ENCODE measurements at places on chromosomes 13 and 19. TPM values are rescaled to one million over a fixed set of nuclear protein-coding genes. Genes with fewer than 3 reads are reported as not detected.

- no peak for DNase-seq
Observed at GRCh38 chr19:38702278-38702677, 42.0 kb downstream of the CAPN12 start.

DNA sequence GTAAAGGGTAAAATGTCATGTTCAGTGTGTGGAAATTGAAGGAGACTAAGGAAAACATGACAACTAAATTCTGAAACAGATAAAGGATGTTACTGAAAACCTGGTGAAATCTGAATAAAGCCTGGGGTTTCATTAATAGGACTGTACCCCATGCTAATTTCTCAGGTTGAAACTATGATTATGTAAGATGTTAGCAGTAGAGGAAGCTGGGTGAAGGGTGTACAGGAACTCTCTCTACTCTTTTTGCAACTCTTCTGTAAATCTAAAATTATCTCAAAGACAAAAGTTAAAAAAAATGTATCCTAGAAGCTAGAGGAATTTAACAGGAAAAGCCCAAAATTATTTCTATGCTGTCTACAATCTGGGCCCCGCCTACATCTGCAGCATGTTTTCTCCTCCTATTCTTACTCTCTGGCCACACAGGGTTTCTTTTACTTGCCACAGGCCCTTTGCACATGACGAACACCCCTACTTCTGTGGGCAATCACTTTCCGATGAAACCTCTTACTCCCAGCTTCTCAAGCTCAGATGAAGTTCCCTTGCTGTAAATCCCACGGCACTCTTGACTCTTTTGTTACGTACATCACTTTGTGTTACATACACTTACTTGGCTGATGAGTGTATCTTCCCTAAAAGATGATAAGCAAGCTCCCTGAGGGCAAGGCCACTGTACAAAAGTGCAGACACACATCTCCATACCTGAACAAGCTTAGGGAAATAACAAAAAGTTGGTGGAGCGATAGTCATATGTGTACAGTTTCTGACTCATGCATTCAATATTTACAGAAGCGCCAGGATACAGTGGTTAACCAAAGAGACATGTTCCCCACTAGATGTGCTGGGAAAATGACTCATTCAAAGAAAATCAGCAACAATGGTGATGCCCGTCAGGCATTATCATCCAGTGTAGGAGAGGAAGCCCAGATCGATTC is 32.6 kb downstream of the RUBCNL start:
- DNase-seq, result no peak

DNA sequence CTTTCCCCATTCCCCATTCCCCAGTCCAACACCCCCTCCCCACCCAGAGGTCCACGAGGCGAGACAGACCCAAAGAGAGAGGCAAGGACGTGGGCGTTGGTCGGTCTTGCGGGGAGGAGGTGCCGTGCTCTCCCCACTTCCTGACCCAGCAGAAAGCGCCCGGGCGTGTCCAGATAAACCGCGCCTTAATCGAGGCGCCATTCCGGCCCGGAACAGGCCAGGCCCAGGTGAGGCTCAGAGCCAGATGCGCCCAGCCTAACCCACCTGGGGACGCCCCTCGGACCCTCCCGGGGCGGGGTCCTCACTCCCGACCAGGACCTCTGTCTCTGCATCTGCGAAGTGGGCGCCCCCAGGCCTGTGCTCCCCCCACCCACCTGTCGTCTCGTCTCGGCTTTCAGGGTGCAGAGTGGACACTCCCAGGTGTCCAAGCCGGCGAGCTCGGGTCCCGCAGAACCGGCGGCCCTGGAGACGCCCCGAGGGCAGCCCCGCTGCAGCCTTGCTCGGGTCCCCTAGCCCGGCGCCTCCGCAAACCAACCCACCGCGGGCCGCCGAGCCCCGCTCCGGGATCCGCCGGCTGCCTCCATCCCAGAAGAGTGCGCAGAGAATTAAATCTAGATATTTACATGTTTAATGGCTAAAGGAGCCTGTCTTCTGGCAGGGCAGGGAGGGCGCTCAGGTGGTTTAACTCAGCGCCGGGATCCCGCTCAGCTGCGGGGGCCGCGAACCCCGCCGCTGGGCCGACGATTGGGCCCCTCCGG is 5.0 kb upstream of the ONECUT3 start:
- no peak for DNase-seq

DNA sequence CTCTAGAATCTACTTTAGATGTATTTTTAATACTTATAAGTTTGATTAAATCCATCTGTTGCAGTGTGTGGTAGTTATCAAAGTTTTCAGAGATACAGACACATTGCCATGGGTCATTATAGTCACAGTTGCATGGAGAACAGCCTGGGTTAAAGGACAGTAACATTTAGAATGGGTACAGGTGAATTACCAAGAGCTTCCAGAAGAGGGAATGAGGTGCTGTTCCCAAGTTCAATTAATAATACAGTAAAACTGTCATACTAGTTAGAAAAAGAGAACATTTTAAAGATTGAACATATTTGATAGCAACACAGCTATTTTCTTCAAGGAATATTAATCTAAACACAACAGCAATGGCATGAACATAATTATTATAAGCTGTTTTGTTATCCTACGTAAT is 322.6 kb upstream of the SLC10A2 start:
- DNase-seq, result no peak

- no peak for DNase-seq
Observed at GRCh38 chr19:16376649-16377048, 52.0 kb downstream of the KLF2 start.

Gene MUC16
- not detected for total RNA-seq

GRCh38 chr13:80665792-80666333 is 324.9 kb upstream of the SPRY2 start:
- no peak for DNase-seq

GRCh38 chr19:8811315-8812172 is 20.6 kb downstream of the ZNF558 start:
- no peak for DNase-seq

Gene ZNF607
- 17.6 TPM for total RNA-seq

Gene LAMP1
- total RNA-seq, result 48.3 TPM

Gene WDR88
- not detected for total RNA-seq

DNA sequence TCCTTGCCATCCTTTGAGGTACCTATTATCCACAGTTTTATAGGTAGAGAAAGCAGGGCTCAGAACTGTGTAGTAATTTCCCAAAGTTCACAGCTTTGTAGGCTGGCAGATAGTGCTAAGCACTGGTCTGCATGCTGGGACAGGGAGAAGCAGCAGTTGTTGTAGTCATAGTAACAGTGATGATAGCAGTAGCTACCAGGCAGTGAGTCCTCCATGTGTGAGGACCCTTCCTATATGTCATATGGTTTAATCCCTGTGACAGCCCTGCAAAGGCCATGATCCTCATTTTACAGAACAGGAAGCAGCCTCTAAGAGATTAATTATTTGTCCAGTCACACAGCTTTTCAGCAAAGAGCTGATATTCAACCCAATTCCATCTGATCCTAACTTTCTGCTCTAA is 21.0 kb downstream of the SERP2 start:
- no peak for DNase-seq

DNA sequence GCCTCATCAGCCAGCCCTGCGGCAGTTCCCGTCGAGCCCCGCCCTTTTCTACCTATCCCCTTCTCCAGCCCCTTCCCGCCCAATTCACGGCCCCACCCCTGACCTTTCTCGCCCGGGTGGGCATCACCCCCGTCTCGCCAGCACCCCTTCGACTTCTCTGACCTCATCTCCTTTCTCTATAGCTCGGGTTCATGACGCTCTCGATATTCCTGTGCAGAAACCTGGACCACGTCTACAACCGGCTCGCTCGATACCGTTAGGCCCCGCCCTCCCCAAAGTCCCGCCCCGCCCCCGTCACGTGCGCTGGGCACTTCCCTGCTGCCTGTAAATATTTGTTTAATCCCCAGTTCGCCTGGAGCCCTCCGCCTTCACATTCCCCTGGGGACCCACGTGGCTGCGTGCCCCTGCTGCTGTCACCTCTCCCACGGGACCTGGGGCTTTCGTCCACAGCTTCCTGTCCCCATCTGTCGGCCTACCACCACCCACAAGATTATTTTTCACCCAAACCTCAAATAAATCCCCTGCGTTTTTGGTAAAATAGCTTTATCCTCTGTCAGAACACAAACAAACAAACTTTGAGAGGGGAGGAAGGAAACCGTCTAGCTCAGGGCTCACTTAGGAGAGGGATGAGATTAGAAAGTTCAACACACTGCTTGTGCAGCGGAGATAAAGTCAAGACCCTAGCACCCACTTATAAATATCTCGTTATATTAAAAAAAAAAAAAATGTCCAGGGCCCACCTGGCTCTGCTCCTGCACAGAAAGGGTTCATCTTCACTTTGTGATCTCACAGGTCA is 5.1 kb downstream of the CD37 start:
- no peak for DNase-seq

DNA sequence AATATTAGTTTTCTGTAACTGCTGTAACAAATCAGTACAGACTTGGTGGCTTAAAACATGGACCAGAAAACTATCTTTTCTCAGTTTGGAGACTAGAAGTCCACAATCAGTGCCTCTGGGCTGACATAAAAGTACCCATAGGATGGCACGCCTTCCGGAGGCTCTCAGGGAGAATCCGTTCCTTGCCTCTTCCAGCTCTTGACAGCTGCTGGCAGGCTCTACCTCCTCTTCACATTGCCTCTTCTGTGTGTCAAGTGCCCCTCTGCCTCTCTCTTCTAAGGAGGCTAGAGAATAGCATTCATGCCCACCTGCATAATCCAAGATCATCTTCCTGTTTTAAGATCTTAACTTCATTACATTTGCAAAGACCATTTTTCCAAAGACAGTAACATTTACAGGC is 1194.2 kb downstream of the EFNB2 start:
- no peak for DNase-seq

DNA sequence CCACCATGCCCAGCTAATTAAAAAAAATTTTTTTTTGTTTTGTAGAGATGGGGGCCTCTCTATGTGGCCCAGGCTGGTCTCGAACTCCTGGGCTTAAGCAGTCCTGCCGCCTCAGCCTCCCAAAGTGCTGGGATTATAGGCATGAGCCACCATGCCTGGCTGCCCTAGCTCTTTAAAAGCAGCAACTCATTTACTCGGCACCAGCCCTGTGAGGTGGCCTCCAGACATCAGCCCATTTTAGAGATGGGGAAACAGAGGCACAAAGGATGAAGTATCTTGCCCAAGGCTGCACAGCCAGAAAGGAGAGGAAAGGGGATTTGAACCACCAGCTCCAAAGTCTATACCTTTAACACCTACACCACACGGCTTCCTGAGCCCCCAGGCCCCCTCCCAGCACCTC is 312 bp downstream of the PRX start:
- DNase-seq, result no peak

- peak; percentile 90 for DNase-seq
Observed at GRCh38 chr19:10315335-10316214, at the start of gene FDX2. Gene FDX2 (minus strand): TSS chr19:10316015. CDS start chr19:10315996, 19 bp downstream.

Gene AMER2
- total RNA-seq, result 113 TPM

DNA sequence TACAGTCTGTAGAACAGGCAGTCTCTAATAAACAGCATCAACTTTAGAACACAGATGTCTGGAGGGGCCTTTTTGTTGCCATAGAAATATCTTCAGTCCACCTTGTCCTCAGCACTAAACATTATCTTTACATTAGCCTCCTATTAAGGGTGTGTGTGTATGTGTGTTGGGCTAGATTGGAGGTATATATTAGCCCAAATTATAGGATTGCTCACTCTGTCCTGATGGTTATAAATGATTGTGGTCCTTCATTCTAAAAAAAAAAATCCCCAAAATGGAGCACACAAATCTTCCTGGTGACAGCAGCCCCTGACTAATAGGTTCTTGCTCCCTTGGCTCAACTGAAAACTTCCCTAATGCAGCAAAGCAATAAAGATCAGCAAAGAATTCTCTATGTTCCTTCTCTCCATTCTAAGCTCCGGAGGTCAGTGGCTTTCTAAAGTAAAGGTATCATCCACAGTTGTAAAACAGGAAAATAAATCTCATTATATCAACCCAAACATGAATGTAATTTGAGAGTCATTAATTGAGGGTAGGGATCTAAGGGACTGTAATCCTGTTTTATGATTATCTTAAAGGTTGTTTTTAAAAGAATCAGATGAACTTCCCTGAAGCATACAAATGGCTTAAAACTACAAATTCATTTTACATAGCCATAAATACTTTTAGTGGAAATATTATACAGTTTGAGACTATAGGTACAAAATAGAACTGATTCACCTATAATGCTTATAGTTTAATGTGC is 232.7 kb downstream of the KLF12 start:
- no peak for DNase-seq

- no peak for DNase-seq
Observed at GRCh38 chr13:79468819-79469218, 12.1 kb upstream of the NDFIP2 start.

Gene OR7C1
- not detected for total RNA-seq

DNA sequence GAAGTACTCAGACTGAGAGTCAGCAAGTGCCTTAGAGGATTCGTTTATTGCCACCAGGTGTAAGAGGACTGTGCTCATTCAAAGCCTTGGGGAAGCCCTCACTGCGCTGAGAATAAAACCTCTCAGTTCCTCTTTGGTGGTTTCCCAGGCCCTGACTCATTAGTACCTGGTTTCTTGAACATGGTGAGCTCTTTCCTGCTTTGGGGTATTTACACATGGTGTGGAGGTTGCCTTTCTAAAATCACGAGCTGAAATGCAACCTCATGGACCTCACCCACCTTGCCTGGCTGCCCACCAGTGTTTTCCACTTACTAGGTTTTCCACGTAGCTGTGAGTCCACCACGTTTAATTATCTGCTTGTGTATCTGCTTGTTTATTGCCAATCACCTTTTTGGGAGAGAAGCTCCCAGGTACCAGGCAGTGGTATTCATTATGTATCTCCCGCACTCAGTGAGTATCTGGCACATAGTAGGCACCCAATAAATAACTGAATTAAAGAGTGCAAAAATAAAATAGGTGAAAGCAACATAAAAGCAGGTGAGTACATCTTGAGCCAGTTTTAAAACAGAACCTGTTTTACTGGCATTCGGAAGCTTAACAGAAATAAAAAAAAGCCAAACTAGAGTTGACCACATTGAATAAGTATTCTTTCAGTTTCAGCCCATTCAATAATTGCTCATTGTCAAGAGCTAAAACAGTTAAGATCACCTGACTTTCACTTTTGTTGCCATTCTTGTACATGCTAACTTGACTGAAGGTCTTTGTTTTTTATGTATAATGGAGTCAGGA is 533.0 kb downstream of the MYO16 start:
- DNase-seq, result no peak

Gene OR7A5
- not detected for total RNA-seq

DNA sequence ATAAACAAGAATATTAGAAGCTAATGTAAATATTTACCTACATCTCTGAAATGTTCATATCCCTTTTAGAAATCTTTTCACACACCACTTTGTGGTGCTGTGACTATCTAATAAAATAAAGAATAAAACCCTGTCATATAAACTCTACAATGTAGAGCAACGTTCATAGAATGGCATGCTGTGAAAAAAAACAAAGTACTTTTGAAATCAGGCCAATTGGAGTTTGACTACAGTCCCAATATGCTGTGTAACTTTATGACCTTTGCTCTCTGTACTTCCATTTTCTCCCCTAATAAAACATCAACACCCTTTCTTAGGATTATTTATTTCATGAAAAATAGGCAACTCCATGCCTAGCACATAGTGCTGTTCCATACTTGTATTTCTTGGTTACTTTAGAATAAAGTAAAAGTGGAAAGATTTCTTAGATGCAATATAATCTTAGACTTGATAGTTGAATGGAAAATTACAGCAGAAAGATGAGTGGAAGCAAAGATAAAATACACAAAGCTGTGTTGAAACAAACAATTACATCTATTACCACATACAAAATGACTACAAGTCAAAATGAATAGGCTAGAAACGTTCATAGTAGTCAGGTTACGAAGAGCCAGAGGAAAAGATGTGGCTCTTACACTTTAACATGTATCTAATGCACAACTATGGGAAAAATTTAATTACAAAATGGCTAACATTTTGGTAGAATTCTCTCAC is 613.2 kb upstream of the SLITRK5 start:
- no peak for DNase-seq

All from cerebellum (tissue), 4 donors.